ENCODE measurements at places on chromosomes 12 and 14.
A peak's percentile ranks its signal among the peaks of the same experiment; 100 is the strongest.

DNA sequence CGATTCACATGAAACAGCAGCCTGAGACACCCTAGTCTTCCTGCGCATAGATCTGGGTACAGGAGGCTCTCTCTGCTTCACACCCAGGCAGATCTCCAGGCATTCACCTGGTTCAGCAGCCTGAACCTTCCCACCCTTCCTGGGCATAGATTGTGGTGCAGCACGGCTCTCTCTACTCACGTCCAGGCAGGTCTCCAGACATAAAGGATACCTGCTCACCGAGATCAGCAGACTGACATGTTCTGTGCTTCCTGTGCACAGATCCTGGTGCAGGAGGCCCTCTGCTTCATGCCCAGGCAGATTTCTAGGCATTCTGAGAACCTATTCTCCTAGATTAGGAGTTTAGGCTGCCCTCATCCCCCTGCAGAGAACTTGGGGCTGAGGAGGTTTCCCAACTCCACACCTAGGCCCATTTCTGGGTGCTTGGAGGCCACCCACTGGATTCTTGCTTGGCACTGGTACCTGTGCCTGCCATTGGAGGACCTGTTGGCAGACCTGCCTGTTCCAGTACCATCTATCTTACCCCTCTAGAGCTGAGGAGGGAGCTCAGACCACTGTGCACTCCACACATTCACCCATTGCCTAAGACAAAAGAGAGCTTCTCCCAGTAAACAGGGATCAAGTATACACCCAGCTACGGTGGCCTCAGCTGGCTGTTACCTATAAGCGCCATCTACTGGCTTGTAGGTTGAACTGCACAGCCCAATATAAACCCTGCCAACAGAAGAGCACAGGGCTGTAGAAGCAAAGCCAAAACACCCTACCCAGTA is 28.0 kb upstream of the GARIN6 start:
- DNase-seq, result peak; percentile 19

DNA sequence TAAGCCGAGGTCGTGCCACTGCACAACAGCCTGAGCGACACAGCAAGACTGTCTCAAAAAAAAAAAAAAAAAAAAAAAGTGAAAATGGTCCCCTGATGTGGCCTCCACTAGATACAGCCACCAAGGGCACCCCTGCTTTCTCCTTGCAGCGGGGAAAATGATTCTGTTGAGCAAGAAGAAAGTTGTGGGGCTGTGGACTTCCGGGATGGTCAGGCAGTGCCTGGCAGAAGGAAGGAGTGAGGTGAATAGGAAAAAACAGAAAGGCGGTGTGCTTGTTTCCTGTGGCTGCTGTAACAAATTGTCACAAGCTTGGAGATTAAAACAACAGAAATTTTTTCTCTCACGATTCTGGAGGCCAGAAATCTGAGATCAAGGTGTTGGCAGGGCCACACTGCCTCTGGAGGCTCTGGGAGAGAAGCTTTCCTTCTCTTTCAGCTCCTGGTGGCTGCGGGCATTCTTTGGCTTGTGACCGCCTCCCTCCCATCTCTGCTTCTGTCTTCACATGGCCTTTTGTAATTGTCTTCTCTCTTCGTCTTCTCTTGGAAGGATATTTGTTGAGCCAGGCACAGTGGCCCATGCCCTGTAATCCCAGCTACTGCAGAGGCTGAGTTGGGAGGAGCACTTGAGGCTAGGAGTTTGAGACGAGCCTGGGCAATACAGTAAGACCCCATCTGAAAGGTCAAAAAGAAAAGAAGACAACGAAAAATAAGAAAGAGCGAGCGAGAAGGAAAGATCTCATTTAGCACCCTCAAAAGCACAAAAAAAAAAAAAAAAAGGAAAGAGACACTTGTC is 116.6 kb upstream of the MED13L start:
- no peak for DNase-seq

DNA sequence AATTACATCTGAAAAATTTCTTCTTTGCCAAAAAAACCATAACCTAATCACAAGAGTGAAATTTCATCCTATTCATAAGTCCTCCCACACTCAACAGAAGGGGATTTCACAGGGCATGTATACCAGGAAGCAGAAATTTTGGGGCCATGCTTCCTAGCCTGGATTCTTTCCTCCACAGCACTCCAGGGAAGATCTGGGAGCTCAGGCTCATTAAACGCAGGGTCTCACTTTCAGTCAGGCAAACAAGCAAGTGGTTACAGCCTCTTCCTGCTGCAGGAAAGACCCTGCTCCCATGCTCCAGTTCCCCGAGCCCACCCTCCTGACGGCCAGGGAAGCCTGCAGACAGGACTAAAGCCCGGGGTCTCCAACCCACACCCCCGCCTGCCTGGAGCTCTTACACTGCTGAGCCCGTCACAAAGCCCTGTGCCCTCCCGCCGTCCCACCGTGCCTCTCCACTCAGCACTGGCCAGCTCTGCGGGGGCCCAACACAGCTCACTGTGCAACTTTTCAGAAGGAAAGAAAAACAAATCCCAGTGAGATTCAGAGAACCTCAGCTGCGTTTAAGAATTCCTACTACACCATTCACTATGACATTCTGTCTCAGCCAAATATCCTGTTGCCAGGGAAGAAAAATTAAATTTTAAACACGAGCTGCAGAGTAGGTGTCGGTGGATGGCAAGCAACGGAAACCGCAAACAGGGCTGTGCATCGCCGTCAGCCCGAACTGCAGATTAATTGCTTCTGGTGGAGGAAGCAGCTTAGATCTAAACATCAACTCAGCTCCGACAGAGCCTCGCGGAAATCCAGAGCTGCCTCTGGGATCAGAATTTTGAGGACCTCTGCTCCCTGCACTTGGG is 106.7 kb upstream of the SFSWAP start:
- DNase-seq, result no peak

DNA sequence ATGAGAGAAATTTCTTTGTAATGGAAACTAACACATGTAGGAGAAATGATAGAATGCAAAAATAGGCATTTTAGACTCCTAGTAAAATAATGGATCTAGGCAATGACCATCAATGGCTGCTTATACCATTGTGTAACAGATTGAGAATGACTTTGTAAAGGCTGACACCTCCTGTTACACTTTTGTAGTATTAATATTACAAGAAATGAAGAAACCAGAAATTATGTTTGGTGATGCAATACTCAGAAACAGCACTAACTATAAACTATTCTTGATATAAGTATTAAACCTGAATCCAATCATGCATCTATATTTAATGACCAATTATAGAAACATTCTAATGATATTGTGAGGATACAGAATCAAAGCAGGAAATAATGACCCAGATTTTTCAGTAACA is 108.5 kb upstream of the CNTN1 start:
- no peak for DNase-seq

DNA sequence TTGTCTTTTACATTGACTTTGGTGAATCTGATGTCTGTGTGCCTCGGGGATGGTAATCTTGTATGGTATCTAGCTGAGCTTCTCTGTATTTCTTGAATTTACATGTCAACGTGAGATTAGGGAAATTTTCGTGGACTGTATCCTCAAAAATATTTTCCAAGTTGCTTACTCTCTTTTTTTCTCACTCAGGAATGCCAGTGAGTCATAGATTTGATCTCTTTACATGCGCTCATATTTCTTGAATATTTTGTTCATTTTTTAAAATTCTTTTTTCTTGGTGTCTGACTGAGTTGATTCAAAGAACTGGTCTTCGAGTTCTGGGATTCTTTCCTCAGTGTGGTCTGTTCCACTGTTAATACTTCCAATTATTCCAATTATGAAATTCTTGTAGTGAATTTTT is 207.7 kb downstream of the RAD51B start:
- DNase-seq, result no peak

DNA sequence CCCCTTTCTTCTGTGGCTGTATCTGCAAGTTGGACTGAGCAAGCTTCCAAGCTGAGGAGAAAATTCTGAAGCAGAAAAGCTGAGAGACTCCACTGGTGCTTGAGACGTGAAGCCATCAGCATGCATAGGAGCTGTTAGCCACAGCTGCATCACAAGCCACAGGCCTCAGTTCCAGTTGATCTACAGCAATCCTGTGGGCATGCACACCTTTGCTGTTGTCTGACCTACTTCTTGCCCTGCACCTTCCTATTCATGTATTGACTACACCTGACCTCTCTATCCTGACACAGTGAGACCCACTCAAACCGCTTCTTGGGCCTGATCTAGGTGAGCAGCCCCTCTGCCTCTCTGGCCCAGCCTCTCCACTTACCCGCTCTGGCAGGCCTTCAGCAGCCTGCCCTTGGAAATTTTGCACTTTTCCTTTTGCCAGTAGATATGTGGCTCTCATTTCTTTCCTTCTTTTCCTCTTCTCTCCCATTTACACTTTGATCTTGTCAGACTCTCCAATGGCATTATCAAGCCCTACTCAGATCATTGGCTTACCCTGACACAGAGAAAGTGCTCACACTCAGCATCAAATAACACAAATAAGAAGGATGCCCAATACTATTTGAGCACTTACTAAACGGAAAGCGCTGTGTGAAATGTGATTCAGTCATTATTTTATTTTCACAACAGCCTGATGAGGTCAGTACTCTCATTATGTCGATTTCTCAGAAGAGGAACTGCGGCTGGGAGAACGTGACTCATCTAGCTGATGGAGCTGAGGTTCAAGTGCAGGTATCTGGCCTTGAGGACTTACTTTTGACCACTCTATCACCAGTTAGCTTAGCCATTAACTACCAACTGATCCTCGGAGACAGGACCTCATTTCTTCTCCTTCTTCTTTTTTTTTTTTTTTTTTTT is 21.9 kb upstream of the PTGR2 start:
- peak; percentile 72 for DNase-seq

GRCh38 chr12:115060477-115061168 is 376.6 kb upstream of the TBX3 start:
- no peak for DNase-seq

- DNase-seq, result no peak
Measured at GRCh38 chr12:56282030-56282429, 15.3 kb downstream of the COQ10A start.

DNA sequence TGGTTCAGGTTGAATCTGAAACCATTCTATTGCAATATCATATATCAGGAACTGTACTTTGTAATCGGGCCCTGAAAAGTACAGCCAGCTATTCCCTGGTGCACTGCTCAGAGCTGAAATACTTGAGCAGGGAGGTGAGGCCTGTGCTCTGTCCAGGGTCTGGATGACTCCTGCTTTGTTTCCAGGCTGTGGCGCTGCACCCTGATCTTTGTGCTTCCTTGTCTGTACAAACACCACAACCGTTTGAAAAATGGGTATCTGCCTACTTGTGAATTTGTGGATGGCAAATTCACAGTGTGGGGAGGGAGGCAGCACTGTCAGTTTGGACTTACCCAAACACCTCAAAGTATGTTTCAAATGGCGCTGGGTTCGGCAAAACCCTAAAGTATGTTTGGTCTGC is 155.4 kb upstream of the FAR2 start:
- DNase-seq, result no peak
